RCC 7860 (cell line): ENCODE measurements at places on chromosomes 16 and 17.

DNA sequence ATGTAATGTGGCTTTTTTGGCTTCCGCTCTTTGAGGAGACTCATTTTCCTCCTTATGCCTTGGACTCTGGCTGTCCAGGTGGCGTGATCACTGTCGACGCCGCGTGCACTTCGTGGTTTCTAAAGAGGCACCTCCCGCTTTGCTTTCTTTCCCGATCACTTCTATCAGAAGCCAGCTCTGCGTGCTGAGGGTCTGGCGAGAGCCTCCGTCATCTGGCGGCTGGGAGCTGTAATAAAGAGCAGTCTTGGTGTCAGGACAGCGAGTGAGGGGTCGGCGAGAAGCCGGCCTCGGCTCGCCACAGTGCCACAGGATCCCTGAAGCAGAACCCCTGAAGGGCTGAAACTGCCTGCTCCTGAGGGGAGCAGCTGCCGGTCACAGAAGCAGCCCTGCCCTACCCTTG, 7.4 kb downstream of the ZNF750 start:
- no peak for DNase-seq

DNA sequence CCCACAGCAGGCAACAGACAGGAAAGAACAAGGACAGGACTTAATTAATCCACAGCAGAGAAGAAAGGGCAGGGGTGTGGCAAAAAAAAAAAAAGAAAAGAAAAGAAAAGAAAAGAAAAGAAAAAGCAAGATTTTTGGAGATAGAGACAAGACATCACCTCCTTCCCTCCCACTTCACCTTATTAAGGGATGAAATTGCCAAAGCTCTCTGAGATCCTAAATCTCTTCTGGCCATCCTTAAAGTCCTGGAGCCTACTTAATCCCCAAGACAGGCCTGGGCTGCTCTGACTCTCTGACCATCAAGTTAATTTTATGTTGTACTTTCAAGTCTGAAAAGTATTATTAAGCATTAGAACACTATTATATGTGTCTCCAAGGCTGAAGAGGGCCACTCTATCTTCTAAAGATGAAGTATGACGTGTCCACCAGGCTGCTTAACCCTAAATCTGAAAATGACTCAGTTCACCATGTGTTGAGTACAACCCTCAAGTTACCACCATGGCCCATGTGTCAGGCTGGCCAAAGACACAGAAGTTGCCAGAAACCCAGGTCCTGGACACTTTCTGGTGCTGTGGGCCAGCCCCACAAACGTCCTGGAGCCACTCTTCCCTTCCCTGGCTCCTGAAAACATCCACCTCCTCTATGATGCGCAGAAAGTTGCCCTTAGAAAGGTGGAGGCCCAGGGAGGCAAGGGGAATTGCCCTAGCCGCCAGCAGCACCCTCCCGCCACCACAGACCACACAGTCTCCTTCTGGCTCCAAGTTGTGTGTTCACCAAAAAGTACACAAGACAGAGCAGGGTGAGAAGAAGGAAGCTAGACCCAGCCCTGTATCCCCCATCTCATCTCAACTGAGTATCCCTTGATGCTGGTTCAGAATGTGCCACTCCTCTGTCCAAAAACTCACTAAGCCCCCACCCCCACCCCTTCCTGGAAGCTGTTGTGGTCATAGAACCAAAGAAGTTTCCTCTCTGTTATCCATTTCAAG, 2.7 kb downstream of the SOCS1 start:
- DNase-seq, result no peak

- peak; percentile 39 for DNase-seq
Measured at GRCh38 chr17:41329279-41329948, 13.9 kb upstream of the KRTAP17-1 start.

DNA sequence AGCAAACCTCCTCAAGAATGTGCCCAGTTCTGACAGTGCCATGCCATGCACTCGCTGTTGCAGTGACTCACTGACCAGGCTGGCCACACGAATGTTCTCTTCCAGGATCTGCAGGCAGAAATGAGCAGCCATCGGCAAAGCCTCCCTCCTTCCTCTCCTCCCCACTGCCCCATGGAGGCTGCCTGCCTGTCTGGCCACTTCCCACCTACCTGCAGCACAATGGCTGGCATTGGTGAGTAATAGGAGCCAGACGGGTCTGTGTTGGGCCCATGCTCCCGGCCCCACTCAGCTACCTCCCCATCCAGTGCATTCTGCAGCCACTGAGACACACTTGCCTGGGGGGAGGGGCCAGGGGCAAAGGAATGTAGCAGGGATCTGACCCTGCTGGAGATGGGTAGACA, 2.8 kb upstream of the MATCAP1 start:
- peak; percentile 92 for DNase-seq

DNA sequence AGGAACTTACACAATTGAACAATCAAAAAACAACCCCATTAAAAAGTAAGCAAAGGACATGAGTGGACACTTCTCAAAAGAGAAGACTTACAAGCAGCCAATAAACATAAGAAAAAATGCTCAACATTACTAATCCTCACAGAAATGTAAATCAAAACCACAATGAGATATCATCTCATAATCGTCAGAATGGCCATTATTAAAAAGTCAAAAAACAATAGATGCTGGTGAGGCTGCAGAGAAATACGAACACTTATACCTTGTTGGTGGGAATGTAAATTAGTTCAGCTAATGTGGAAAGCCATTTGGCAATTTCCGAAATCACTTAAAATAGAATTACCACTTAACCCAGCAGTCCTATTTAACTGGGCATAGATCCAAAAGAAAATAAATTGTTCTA, 301.9 kb upstream of the KCNJ16 start:
- no peak for DNase-seq

DNA sequence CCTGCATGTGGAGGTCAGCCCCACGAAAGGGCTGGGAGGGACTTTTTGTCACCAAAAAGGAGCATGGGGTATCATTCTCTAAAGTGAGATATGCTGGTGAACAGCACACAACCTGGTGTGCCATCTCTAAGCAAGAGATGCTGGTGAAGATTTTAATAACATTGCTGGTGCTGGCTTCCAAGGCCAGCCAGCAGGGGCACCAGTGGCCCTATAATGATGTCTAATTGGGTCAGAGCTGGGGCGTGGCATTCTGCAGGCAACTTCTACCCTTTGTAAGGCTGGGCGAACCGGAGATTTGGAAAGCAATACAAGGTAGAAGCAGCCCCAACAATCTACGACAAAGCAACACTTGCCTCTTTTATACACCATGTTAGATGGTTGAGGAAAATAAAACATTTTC, 16.8 kb downstream of the SDR42E1 start:
- no peak for DNase-seq

GRCh38 chr16:14600164-14600563, 29.9 kb downstream of the PARN start:
- DNase-seq, result peak; percentile 27

- DNase-seq, result no peak
Measured at GRCh38 chr17:77769215-77769614, 189.3 kb upstream of the TNRC6C start.

GRCh38 chr16:79805621-79806020, 205.1 kb upstream of the MAF start:
- DNase-seq, result peak; percentile 54

DNA sequence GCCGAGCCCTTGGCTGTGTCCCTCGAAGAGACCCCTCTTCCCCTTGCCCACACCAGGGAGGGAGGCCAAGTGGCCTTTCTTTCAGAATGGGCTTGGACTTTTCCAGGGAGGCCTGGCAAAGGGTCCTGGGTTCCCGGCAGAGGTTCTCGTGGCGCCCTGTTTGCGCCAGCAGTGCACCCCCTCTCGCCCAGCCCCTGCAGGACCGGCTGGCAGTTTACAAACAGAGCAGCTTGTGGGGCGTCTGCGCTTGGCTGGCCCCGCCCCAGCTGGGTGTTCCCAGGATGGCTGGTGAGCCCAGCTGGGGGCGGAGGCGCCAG, 137.8 kb upstream of the CIBAR2 start:
- no peak for DNase-seq

- DNase-seq, result no peak
Measured at GRCh38 chr17:1029922-1030644, 33.2 kb downstream of the TIMM22 start.

DNA sequence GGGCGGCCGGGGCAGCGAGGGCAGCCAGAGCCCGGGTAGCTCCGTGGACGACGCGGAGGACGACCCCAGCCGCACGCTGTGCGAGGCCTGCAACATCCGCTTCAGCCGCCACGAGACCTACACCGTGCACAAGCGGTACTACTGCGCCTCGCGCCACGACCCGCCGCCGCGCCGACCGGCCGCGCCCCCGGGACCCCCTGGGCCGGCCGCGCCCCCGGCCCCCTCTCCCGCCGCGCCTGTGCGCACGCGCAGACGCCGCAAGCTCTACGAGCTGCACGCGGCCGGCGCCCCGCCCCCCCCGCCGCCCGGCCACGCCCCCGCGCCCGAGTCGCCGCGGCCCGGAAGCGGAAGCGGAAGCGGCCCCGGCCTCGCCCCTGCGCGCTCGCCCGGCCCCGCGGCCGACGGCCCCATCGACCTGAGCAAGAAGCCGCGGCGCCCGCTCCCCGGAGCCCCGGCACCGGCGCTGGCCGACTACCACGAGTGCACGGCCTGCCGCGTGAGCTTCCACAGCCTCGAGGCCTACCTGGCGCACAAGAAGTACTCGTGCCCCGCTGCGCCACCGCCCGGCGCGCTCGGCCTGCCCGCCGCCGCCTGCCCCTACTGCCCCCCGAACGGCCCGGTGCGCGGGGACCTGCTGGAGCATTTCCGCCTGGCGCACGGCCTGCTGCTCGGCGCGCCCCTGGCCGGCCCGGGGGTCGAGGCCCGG, 36.1 kb upstream of the ZC3H18 start:
- DNase-seq, result peak; percentile 37

GRCh38 chr17:38746849-38747462, 1.2 kb downstream of the PCGF2 start:
- no peak for DNase-seq

DNA sequence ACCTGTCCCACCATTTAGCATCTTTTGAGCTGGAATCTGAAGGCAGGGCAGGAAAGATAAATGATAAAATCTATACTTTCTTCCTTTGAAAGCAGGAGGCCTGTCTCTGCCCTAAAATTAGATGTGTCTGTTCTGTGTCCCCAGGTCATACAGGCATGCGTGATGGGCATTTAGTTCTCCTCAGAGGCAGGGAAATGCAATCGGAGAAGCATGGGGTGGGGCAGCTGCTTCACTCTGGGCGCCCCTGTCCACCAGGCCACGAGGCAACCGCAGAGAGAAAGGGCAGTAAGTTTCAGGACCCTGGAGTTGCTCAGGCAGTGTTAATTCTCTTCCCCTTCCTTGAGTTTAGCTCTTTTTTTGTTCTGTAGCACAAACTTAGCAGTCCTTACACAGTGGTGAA, 25.1 kb downstream of the CLUAP1 start:
- DNase-seq, result no peak

GRCh38 chr16:89104930-89105571, 11.4 kb downstream of the ACSF3 start:
- DNase-seq, result no peak

DNA sequence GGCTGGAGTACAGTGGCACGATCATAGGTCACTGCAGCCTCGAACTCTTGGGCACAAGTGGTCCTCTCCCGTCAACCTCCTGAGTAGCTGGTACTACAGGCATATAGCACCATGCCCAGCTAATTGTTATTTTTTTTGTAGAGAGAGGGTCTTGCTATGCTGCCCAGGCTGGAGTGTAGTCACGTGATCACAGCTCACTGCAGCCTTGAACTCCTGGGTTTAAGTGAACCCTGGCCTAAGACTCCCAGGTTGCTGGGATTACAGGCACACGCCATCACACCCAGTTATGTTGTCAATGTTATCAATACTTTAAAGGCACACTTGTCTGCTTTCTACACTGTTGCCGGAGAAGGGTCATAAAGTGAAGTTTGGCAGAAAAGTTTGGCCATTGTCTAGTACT, 22.0 kb upstream of the LASP1NB start:
- no peak for DNase-seq

DNA sequence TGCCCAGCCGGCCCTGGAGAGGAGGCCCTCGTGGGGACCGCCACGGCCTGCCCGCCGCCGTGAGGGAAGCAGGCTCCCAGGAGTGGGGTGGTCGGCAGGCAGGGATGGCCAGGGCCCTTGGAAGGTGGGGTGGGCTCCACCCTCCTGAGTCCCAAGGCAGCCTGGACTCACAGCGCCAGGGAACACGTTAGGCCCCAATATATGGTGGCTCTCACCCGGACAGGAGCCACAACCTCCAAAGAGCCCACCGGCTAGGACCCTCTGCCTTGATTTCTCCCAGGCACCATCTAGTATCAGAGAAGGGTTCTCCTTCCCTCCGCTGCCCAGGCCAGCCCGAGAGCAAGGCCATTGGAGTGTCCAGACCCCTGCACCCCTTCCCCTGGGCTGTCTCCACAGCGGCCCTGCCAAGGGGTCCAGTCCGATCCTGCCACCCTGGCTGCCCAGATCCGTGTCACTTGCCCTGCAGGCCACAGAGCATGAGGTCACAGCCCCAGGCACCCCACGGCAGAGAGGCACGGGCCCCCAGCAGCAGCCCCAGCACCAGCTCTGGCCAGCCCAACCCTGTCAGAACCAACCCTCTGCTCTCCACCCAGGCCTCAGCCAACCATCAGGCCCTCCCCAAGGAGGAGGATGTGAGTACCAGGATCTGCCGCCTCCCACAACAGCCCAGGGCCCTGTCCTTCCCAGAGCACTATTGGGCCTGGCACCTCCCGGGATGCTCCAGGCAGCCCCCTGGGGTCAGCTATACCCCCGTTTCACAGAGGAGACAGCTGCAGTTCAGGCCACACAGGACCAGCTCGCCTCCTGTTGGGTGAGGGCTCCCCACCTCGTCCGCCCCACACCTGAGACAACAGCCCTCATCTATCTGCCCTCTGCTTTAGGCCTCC, 1.1 kb upstream of the AXIN1 start:
- no peak for DNase-seq

GRCh38 chr17:27793168-27793905, 7.0 kb downstream of the NOS2 start:
- no peak for DNase-seq
